Activated naive CD8-positive, alpha-beta T cell treated with anti-CD3 and anti-CD28 coated beads for 36 hours (primary cell): ENCODE measurements at places on chromosomes 3 and 15. TPM values are rescaled to one million over a fixed set of nuclear protein-coding genes. Genes with fewer than 3 reads are reported as not detected.

DISP2 gene
- total RNA-seq = 0.08 TPM

PLCH1 gene
- 1.2 TPM for total RNA-seq

SEMA6D gene
- not detected for total RNA-seq

FETUB gene
- not detected for total RNA-seq

GRCh38 chr15:46879032-46879770, 838.1 kb upstream of the SEMA6D start:
- no peak for DNase-seq
- H3K27ac ChIP-seq = no peak overlapping the region
- no peaks in the 10 kb centered on the region for H3K27me3 ChIP-seq
- H3K36me3 ChIP-seq = no peaks in the 10 kb centered on the region
- no peak overlapping the region for H3K4me3 ChIP-seq

DNA sequence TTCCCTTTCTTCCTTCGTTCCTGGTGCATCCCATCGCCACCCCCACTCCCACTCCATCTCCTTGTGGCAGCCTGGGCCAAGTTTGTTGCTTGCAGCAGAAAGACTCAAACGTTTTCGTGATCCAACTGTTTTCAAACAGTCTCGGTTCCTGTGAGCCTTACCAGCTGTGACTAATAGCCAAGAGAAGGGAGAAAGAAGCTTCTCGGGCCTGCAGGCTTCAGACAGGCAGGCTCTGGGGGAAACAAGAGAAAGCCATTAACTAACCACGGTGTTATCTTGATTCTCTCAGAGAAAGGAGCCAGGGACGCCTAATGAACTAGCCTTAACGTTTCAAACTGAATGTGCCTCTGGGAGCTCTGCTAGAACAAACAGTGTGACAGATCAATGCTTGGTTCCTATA, 742.0 kb downstream of the NR2F2 start:
- no peak for DNase-seq
- H3K4me3 ChIP-seq = no peak overlapping the region
- no peaks in the 10 kb centered on the region for H3K36me3 ChIP-seq

DNA sequence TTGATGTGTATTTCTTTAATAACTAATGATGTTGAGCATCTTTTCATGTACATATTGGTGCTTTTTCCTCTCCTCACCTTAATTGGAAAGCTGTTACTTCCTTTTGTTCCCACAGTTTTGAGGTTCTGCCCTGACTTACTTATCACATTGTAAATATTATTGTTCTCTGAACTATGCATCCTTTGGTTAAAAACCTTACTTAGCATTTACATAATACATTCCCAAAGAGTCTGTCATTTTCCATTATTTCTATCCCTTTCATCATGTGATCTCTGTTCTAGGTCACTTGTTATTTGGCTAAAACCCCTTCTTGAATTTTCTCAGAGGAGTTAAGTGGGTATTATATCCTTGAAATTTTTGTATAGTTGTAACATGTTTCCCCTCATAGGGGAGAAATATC, 33.0 kb downstream of the SLC12A6 start:
- no peak overlapping the region for H3K27ac ChIP-seq
- no peak overlapping the region for H3K4me3 ChIP-seq
- H3K4me1 ChIP-seq = peaks cover 36% of the 10 kb centered on the region
- no peak for DNase-seq
